ENCODE measurements at places on chromosomes 7 and 10. TPM values are rescaled to one million over a fixed set of nuclear protein-coding genes. Genes with fewer than 3 reads are reported as not detected.

The COL17A1 gene
- total RNA-seq, result not detected

GRCh38 chr7:106717254-106717954, 56.4 kb upstream of the CCDC71L start:
- no peaks in the 10 kb centered on the region for H3K4me1 ChIP-seq
- H3K27me3 ChIP-seq, result no peaks in the 10 kb centered on the region
- no peak for DNase-seq
- no peak overlapping the region for H3K4me3 ChIP-seq
- H3K27ac ChIP-seq, result no peak overlapping the region

The BICC1 gene
- 5.3 TPM for total RNA-seq

DNA sequence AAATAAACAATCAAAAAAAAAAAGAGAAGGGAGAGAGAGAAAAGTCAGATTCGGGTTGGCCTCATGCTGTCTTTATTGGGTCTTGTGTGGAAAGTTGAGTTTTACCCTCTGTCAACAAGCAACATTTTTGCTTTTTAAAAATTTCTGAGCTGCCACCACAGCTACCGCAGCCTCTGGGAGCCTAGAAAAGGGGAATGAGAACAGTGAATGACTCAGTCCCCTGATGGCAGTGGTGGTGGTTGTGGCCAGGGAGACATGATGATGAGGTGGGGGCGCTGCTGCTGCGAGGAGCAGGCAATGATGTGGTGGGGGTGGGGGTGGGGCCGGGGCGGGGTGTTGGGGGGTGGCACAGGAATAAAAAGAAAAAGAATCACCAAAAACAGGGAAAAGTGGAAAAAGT, 20.0 kb upstream of the CREB3L2 start:
- no peak overlapping the region for H3K4me3 ChIP-seq
- H3K27me3 ChIP-seq, result no peaks in the 10 kb centered on the region
- H3K4me1 ChIP-seq, result peaks cover 20% of the 10 kb centered on the region
- DNase-seq, result no peak
- H3K36me3 ChIP-seq, result peaks cover 1% of the 10 kb centered on the region
- H3K27ac ChIP-seq, result no peak overlapping the region

All from liver (tissue), 10 donors.